Activated CD8-positive, alpha-beta memory T cell treated with anti-CD3 and anti-CD28 coated beads, Interleukin-2, amount 50 U/mL, for 4 hours (primary cell): ENCODE measurements at places on chromosomes 1 and 21.

DNA sequence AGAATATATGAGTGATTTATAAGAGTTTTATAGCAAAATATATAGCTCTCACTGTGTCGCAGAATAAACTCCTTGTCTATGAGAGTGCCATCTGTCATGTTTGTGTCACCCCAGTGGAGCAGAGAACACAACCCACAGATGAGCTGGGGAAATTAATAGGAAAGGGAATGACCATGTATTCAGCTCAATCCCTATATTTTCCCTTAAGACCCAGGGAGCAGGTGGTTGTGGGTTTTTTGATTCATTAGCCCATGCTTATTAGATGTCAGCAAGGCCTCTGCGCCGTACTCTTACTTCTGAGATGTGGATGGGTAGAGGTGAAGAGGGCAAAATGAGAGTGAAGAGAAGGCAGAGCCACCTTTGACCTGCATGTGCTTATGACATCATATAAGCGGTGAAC lies 4.1 kb upstream of the GREM2 start:
- no peak for DNase-seq

- no peak for DNase-seq
These were observed 13.4 kb upstream of the HMCN1 start for GRCh38 chr1:185720633-185721272.

- DNase-seq = no peak
These were observed 172.7 kb downstream of the PATJ start for GRCh38 chr1:61914823-61915482.

DNA sequence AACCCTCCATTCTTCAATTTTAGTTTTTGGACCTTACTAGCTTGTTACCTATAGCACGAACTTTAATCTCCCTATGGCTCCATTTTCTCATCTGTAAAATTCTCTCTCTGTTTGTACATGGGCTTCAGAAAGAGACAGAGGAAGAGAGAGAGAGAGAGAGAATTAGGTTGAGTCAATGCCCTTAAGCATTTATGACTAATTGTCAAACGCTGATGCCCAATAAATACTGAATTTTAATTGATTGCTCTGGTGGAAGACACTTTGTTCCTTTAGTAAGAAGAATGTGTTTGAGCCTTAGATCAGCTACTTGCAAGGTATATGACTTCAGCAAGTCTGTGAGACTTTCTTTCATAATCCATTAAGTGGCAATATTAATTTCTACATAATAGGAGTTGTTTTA lies 743.1 kb upstream of the ADGRL4 start:
- DNase-seq = no peak
